ENCODE measurements at places on chromosomes 6 and 20. TPM values are rescaled to one million over a fixed set of nuclear protein-coding genes. Genes with fewer than 3 reads are reported as not detected.
A peak's percentile ranks its signal among the peaks of the same experiment; 100 is the strongest.

The DDAH2 gene
- 109 TPM for total RNA-seq

The MAPK13 gene
- 8.2 TPM for total RNA-seq

The CDSN gene
- total RNA-seq = not detected

The KHDC1 gene
- 3.3 TPM for total RNA-seq

The PTCHD4 gene
- total RNA-seq = 1.9 TPM

The PROKR2 gene
- not detected for total RNA-seq

The ABHD16B gene
- not detected for total RNA-seq

The TSHZ2 gene
- total RNA-seq = not detected

The SSTR4 gene
- total RNA-seq = not detected

The IPCEF1 gene
- total RNA-seq = 0.99 TPM

The C6orf58 gene
- total RNA-seq = not detected

DNA sequence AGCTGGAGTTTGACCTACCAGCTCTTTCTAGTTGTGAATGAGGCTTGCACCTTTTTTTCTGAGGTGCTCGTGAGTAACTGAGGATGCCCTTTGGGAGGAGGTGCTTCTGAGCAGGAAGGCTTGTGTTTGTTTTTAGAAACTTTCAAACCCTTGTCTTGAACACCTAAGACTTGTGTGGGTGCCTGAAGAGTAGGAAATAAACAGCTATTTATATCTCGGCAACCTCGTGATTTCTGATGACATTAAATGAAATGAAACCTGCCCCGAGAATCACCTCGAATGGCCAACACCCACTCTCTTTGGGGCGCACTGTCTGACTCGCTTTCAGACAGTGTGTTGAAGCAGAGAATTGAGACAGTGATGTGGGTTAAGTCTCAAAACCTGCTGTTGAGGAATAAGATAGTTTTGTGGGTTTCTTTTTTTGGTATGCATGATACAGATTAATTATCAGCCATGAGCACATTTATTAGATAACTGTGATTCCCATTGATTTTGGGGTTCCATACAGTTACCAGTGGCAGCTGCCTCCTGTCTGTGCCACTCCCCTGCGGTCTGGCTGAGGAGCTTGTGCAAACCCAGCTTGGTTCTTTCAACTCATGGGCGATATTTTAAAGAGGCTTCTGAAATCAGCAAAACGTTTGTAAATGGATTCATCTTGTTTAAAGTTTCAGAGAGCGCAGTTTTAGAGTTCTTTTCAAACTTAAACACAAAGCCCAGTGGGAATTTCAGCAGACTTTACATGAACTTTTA, 8.4 kb downstream of the IRF4 start:
- DNase-seq = no peak

GRCh38 chr20:38113401-38114325, 51.4 kb downstream of the TGM2 start:
- no peak for DNase-seq

DNA sequence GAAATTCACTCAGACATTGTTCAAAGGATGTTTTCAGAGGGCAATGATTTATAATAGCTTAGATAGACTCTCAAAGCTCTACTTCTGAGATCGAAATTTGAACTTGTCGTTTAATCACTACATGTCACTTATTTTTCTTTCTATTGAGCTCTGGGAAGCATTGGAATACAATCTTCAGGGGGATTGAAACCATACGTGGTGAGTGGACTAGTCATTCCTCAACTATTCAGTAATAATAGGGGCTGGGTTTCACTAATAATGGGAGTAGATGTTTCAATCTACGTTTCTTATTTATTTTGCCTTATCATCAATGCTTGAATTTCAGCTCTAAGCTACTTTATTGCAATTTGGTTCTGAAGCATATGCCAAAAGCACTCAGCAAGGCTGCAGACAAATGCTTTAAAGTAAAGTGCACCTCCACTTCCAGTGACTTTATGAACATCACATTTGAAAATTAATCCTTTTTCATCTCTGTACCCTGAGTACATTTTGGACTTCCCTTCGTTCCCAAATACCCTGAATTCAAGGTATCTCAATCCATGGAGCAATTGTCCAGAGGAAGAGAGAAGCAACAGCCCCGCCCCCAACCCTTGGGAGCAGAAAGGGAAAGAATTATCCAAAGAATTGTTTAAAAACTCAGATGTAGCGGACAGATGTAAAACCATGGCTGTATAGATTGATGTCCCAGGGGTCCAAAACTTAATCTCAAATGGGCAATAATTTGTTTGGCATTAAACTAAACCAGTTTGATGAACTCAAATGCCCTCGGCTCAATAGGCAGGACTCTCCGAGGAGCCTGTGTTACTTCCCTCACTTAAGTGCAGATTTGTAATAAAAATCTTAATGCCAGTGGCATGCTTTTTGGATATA, 68.1 kb downstream of the HFE start:
- peak; percentile 65 for DNase-seq

GRCh38 chr6:33023536-33023935, 14.1 kb upstream of the HLA-DOA start:
- DNase-seq = no peak

DNA sequence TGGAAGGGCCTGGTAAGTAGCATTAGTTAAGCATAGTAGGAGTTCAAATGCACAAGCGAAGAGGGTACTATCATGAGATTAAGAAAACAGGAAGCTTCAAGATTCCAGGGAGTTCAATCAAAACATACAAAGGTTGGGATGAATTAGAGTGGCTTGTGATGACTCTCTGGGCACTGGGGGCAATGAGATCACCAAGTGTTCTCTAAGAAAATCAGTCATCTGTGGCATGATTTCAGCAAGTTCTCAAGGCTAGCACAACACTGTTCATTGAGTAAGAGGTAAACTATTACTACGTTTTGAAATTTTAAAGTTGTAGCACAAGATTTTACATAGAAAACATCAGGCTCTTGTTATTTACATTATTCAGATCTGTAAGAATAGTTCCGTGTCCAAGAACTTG, 139.7 kb upstream of the FLRT3 start:
- no peak for DNase-seq

DNA sequence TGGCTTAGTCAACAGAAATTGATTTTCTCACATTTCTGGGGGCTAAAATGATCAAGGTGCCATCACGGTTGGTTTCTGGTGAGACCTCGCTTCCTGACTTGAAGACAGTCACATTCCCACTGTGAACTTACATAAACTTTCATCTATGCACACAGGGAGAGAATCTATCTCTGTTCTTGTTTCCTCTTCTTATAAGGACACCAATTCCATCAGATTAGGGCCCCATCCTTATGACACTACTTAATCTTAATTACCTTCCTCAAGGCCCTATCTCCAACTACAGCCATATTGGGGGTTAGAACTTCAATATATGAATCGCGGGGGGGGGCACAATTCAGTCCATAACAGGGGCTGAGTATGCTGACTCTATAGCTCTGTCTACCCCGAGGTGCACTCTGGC, 10.6 kb upstream of the SCGN start:
- no peak for DNase-seq

DNA sequence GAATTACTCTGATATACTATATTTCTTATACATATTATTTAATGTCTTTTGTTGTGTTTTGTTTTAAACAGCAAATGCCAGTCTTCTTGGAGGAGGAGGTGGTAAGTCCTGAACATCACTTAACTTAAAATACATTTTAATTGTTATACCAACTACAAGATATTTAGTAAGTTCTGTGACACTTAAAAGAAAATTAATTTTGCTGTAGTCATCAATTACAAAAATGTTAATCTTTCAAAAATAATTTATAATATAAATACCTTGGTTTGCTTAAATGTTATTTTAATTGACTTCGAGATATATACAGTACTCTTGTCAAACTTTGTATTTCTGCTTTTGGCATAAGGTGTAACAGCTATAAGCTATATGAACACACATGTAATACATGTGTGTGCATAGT, 156.0 kb upstream of the FLRT3 start:
- DNase-seq = no peak

GRCh38 chr6:109491207-109491938, 8.4 kb upstream of the ZBTB24 start:
- no peak for DNase-seq

GRCh38 chr6:6466967-6467761, 121.4 kb upstream of the LY86 start:
- no peak for DNase-seq

DNA sequence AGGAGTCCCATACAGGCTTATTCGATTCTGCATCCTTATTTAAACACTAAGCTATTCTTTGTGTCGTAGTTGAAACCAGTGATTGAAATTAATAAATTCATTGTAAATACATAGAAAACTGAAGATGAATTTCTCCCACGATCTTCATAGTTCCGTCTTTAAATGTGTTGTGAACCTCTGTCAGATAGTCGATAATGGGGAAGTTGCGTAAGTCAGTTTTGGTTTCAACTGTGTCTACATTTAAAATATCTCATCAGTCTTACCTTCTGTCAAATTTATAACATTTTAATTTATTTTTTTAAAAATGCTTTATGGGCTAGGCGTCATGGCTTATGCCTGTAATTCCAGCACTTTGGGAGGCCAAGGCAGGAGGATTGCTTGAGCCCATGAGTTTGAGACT, 12.7 kb downstream of the STX11 start:
- DNase-seq = no peak

DNA sequence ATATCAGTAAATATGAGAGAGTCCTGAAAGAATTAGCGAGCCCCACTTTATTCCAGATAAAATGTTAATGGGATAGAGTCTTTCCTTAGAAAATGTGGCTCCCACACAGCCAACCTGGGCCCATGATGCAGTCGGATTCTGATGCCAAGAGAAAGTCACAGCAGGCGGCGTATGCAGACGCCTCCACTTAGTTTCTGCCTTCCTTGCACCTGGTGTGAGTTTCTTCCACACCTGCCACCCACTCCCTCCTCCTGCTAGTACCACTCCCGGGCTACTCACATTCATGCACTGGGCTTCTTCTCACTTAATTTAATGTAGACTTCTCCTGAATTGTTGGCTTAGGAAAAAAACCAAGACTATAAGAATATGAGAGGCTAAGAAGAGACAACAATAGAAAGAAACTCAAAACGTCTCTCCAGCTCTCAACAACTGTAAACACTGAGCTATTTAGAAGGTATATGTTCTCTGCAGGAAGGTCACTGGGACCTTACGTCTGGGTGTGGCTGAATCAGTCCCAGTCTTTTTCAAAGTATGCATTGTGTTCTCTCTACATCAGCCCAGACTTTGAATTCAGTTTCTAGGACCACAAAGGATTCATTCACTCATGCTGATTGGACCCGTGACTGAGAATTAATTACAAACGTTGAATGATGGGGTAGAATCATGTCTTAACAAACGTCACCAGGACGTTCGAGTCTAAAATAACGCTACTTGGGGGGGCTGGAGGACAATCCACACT, 70.4 kb downstream of the GCNT2 start:
- DNase-seq = no peak

- peak; percentile 20 for DNase-seq
Observed at GRCh38 chr20:36950414-36951197, 902 bp downstream of the SAMHD1 start.

GRCh38 chr6:74626288-74626687, 579.6 kb downstream of the COL12A1 start:
- no peak for DNase-seq

GRCh38 chr6:49775043-49775442, 12.0 kb downstream of the PGK2 start:
- no peak for DNase-seq

GRCh38 chr20:53513489-53514298, 79.9 kb downstream of the ZNF217 start:
- DNase-seq = no peak

- DNase-seq = peak; percentile 57
Observed at GRCh38 chr6:164396071-164397047, 913.0 kb downstream of the C6orf118 start.

DNA sequence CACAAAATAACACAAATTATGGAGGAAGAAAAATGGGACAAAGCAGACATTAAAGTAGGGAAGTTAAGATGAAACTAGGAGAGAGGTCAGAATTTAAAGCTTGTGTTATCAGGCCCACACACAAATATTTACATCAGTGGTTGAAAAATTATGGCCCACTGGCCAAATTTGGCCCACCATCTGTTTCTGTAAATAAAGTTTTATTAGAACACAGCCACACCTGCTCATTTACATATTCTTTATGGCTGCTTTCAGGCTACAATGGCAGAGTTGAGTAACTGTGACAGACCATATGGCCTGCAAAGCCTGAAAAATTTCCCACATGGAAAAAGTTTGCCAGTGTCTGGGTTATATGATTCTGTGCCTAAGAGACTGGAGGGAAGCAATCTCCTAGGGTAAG, 49.0 kb downstream of the SLC22A23 start:
- no peak for DNase-seq

DNA sequence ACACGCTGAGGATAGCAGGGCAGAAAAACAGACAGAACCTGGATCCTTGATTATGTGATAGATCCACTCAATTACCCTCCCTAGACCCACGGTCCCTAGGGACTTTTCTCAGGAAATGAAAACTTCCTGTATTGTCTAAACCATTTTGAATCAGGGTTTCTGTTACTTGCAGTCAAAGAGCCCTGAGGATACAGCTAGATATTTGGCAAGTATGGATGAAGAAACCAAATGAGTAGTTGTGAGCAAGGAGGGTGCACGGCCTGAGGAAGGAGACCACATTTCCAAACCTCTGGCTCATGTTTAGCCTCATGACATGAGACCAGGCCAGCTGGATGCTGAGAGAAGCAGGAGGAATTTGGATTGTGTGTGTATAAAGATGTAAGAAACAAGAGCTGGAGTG, 91.6 kb downstream of the MRPL14 start:
- DNase-seq = no peak

DNA sequence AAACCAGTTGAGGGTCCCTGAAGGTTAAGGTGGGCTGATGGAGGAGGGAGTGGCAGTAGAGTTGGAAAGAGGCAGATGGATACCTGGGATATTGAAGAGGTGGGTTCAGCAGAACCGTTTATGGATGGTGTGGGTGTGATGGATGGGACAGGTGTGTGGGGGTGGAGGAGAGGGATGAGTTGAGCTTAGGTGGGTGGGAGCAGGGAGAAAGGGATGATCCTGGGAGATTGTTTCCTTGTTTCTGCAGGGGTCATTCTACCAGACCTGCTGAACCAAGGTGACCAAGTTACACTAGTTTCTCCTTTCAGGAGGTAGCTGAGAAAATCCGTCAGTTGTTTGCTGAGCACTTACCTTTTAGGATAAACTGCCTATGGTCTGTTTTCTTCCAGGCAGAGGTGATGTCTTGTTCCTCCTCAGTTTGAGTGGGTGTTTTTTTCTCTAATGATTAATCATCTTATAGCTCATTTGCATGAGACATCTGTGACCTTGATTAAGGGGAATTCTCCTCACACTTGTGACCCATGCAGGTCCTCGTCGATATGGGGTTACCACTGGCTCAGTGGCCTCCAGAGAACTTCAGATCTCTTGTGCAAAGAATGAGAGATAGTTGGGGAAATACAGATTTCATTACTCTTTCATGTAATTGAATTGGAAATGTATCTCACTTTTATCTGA, 53.0 kb downstream of the FARS2 start:
- no peak for DNase-seq

GRCh38 chr20:61434341-61434781, 182.3 kb downstream of the CDH4 start:
- DNase-seq = no peak

GRCh38 chr6:31354158-31354863, 2.7 kb downstream of the HLA-B start:
- no peak for DNase-seq

GRCh38 chr20:62060631-62061541, 4.8 kb downstream of the TAF4 start:
- DNase-seq = no peak

GRCh38 chr6:157758516-157759023, 64.5 kb upstream of the SNX9 start:
- DNase-seq = peak; percentile 44
